PC-3 (cell line): ENCODE measurements at places on chromosomes 1 and 21.
A peak's percentile ranks its signal among the peaks of the same experiment; 100 is the strongest.

GRCh38 chr1:107692580-107693345 is 272.2 kb downstream of the VAV3 start:
- DNase-seq: peak; percentile 40

DNA sequence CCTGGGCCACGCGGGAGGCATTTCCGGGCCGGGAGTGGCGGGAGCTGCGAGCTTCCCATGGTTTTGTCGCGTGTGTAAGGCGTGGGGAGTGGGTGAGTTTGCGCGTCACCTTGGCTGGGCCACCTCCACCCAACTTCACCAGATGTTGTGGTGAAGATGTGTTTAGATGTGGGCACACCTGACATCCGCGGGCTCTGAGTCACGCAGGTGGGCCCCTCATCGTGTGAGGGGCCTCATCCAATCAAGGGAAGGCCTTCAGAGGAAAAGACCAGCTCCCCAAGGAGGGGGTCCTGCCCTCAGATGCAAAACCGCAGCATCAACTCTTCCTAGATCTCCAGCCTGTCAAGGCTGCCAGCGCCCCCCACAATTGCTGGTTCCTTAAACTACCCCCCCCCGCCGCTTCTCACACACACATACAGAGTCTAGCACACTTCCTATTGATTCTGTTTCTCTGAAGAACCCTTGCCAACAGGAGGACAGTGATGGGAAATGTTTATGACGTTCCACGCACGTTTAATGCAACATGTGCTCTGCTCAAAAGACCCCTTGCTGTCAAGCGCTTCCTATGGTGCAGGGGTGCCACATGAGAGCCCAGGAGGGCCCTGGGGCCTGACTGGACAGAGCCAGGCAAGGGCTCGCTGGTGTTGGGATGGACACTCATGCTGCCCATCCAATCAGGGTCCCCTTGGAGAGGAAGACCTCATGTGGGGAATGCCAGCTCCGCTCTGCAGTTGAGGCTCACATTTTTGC is 11.9 kb downstream of the ACTRT2 start:
- DNase-seq: no peak

GRCh38 chr1:3082051-3082450 is 13.0 kb downstream of the PRDM16 start:
- no peak for DNase-seq

DNA sequence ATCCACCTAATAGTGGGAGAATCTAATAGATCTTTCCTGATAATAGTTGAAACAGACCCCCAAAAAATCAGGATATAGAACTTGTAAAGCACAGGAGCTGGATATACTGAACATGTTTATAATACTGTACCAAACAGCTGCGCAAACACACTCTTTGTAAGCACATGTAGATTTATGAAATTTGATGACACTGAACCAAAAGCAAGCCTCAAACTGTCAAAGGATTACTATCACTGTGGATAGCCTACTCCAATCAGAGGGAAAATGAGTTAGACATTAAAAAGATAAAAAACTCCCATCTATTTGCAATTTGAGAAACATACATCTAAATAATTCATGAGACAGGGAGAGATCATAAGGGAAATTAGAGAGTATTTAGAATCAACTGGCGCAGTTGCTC is 26.1 kb downstream of the RCAN3 start:
- DNase-seq: no peak

DNA sequence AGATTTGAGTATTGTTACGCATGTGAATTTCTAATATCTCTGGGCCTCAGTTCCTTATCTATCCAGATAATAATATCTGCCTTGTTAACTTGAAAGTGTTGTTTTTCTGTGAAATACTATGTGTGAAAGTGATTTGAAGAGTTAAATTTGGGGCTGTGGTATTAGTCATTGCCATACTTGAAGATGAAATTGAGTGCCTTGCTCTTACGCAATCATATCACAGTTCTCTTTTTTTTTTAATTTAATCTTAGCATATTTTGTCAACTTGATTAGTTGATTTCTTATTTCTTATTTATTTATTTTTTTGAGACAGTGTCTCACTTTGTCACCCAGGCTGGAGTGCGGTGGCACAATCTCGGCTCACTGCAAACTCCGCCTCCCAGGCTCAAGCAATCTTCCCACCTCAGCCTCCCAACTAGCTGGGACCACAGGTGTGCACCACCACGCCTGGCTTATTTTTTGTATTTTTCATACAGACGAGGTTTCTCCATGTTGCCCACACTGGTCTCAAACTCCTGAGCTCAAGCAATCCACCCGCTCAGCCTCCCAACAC is 31.0 kb downstream of the AGO4 start:
- no peak for DNase-seq

GRCh38 chr1:233722212-233722979 is 108.5 kb downstream of the KCNK1 start:
- DNase-seq: no peak

GRCh38 chr1:12604114-12604874 is 13.7 kb downstream of the DHRS3 start:
- peak; percentile 97 for DNase-seq

- peak; percentile 47 for DNase-seq
Observed at GRCh38 chr1:95311014-95311413, 77.0 kb downstream of the RWDD3 start.

DNA sequence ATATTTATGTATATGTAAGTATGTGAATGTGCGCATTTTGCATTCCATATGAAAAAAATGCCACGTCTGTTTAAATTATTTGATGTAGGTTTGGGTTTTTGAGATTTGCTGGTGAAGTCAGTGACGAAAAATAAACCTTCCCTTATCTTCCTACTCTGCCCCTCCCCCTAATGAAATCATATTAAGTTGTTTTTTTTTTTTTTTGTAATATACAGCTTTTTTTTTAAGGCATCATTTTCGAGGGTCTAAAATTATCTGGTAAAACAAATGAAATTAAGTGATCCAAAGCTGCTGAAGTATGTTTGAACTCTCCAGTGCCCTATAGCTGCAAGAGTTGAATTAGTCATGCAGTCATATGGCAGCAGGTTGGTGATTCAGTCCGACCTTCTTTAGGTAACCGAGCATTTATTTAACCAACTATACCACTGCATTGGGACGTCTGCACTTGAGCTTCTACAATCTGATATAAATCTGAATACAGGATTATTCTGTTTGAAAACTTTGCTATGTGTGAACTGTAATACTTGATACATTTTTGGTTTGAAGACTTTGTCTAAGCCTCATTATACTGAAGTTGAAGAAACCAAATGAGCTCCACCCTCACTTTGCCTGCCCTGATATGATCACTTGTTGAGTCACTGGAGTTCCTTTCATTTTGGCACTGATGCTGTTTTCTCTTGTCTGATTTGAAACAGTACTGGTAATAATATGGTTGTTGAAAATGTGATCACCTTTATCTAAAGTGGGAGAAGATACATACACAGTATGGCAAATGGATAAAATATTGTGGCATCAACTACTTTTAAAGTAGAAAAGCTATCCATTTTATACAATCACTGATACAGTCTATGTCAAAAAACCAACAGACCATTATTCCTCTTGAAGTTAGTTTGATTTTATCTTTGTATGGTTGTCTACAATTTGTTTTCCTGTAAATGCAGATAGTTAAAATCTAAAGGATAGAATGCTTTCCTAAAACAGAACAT is 11.7 kb downstream of the PDIK1L start:
- peak; percentile 78 for DNase-seq

DNA sequence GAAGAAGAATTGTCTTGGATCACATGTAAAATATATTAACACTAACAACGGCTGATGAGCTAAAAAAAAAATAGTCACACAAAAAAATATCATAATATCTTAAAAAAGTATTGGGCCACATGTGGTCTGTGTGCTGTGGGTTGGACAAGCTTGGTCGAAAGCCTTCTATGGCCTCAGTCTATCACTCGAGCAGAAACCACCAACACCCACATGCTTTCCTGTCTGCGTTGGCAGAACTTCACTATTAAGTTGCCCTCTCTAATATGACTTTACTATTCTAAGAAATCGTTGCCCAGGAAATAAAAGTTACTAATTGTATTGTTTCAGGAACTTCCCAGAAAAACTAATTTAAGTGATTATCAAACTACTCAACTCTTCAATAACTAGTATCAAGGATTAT is 28.2 kb upstream of the ETS2 start:
- no peak for DNase-seq

GRCh38 chr1:205344066-205344928 is 12.4 kb downstream of the KLHDC8A start:
- no peak for DNase-seq

DNA sequence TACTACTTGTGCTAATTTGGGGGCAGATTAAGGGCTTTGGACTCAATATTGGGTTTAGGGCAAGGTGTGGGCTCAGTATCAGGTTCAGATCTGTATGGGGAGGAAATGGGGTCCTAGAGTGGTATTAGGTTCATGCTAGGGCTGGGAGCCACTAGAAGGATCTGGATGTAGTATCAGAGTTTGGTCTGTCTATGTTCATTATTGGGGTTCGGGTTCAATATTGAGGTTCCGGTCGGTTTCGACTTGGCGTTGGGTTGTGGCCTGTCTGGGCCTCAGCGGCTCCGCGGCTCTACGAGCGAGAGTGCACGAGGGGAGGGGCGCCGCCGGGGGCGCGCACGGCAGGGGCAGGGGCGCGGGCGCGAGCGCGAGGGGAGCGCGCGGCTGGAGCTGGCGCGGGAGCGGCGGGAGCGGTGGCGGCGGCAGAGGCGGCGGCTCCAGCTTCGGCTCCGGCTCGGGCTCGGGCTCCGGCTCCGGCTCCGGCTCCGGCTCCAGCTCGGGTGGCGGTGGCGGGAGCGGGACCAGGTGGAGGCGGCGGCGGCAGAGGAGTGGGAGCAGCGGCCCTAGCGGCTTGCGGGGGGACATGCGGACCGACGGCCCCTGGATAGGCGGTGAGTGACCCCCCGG is at the start of gene PTPRF:
Gene PTPRF (plus strand): TSS at position 401 of the 624 bp plus-strand sequence. CDS start 14,193 bp downstream, outside the sequence.
- peak; percentile 70 for DNase-seq

DNA sequence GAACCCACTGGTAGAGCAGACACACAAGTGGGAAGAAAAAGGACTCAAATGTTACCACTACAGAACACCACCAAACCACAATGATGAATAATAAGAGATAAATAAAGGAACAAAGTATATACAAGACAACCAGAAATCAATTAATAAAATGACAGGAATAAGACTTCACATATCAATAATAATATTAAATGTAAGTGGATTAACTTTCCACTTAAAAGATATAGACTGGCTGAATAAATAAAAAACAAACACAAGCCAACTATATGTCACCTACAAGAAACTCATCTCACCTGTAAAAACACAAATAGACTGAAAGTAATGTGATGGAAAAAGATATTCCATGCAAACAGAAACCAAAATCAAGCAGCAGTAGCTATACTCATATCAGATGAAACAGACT is 6.9 kb upstream of the CLIC6 start:
- DNase-seq: no peak

- DNase-seq: peak; percentile 13
Observed at GRCh38 chr1:236451796-236452373, 57.8 kb downstream of the EDARADD start.
